Heart right ventricle (tissue), 16 donors: ENCODE measurements at places on chromosomes 16 and 17. TPM values are rescaled to one million over a fixed set of nuclear protein-coding genes. Genes with fewer than 3 reads are reported as not detected.
A peak's percentile ranks its signal among the peaks of the same experiment; 100 is the strongest.

MPP3 gene
- total RNA-seq = 17.0 TPM

PIK3R5 gene
- total RNA-seq = 0.66 TPM

IRF8 gene
- total RNA-seq = 5.7 TPM

TMEM100 gene
- total RNA-seq = 3.7 TPM

TMEM114 gene
- not detected for total RNA-seq

SLFN13 gene
- 4.6 TPM for total RNA-seq

TEKT1 gene
- total RNA-seq = not detected

DNA sequence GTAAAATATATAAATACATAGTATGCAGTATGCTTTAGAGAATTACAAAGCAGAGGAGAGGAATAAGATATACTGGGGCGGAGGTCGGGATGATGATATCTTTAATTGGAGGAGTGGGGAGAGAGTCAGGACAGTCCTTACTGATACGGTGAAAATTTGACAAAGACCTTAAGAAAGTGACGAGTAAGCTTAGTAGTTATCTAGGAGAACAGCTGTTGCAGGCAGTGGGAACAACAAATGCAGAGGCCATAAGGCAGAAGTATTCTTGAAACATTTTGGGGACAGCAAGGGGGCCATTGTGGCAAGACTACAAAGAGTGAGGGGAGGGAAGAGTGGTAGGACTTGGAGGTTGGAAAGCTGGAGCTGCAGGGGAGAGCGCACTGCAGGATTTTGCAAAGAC is 22.3 kb upstream of the CDC6 start:
- DNase-seq = no peak
- no peak overlapping the region for H3K27ac ChIP-seq
- peaks cover 7% of the 10 kb centered on the region for H3K36me3 ChIP-seq
- no peaks in the 10 kb centered on the region for H3K4me1 ChIP-seq
- H3K27me3 ChIP-seq = no peaks in the 10 kb centered on the region

- no peak overlapping the region for H3K4me3 ChIP-seq
- no peak overlapping the region for H3K27ac ChIP-seq
- DNase-seq = no peak
Observed at GRCh38 chr16:12082226-12082887, 105.8 kb downstream of the SNX29 start.

GRCh38 chr17:34423978-34424813 is 61.2 kb upstream of the CCL1 start:
- peaks cover 64% of the 10 kb centered on the region for H3K27me3 ChIP-seq
- no peaks in the 10 kb centered on the region for H3K36me3 ChIP-seq
- no peak overlapping the region for H3K4me3 ChIP-seq
- no peak overlapping the region for H3K27ac ChIP-seq

DNA sequence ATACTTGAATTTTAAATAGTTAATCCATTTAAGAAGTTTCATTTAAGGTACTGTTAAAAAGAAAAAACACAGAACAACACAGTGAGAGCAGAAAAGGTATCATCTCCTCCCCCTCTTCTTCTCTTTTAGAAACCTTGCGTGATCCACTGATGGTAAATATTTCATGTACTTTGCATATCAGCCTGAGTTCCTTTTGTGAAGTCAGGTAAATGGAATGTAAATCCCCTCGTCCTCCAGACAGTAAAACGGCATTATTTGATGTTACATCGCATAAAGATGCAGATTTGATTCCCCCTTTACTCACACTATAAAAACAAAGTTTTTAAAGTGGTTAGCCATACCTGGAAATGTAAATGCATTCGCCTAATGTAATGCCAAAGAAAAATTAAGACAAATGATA is 234.4 kb downstream of the WWOX start:
- H3K4me3 ChIP-seq = no peak overlapping the region
- DNase-seq = no peak
- H3K27me3 ChIP-seq = no peaks in the 10 kb centered on the region
- no peaks in the 10 kb centered on the region for H3K36me3 ChIP-seq
- H3K27ac ChIP-seq = no peak overlapping the region

GRCh38 chr16:89583197-89583894 is 7.8 kb downstream of the CPNE7 start:
- H3K36me3 ChIP-seq = no peaks in the 10 kb centered on the region
- H3K27ac ChIP-seq = no peak overlapping the region
- no peak overlapping the region for H3K4me3 ChIP-seq

DNA sequence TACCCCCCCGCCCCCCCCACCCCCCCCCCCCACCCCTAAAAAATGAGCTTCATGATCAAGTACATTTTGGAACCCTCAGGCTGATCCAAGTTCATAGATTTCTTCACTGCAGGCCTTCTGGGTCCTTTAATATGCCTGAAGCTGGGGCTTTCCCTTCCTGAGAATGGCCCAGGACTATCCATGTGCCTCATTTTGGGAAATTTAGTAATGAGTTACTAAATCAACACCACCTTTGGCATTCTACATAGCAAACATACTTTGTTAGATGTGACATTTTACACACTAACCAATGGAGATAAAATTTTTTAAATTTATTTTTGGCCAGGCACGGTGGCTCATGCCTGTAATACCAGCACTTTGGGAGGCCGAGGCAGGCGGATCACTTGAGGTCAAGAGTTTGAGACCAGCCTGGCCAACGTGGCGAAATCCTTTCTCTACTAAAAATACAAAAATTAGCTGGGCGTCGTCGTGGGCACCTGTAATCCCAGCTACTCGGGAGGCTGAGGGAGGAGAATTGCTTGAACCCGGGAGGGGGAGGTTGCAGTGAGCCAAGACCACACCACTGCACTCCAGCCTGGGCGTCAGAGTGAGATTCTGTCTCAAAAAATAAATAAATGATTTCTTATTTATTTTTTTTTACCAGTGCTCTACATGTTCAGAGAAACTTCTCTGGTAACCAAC is 14.0 kb downstream of the HERPUD1 start:
- no peak overlapping the region for H3K27ac ChIP-seq
- no peak for DNase-seq
- H3K4me3 ChIP-seq = no peak overlapping the region
- H3K4me1 ChIP-seq = no peaks in the 10 kb centered on the region

GRCh38 chr17:76135810-76136188 is 5.2 kb downstream of the FOXJ1 start:
- H3K27me3 ChIP-seq = peaks cover 19% of the 10 kb centered on the region
- no peak for DNase-seq
- no peak overlapping the region for H3K27ac ChIP-seq
- H3K4me1 ChIP-seq = peaks cover 42% of the 10 kb centered on the region
- no peaks in the 10 kb centered on the region for H3K36me3 ChIP-seq
- H3K4me3 ChIP-seq = no peak overlapping the region

- no peak overlapping the region for H3K4me3 ChIP-seq
- DNase-seq = peak; percentile 79
- H3K27ac ChIP-seq = peak overlapping the region; percentile 77
- peaks cover 40% of the 10 kb centered on the region for H3K4me1 ChIP-seq
- H3K36me3 ChIP-seq = peaks cover 65% of the 10 kb centered on the region
Observed at GRCh38 chr17:57868007-57868909, 18.4 kb upstream of the MRPS23 start.

DNA sequence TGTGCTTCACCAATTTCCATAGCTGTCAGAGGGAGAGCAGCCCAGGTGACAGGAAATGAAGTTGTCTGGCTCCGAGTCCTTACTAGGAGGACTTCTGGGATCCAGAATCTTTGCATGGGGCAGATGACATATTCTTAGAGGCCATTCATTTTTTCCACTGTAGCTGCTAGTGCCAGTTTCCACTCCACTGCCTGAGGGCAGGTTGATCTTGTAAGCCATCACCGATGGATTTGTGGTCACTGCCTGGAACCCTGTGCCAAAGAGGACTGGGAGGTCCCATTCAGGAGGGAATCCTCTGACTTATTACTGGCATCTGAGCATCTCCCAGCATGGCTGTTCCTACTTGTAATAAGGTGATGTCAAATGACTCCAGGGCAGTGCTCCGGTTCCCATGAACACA is 144.1 kb upstream of the KCNJ18 start:
- no peak overlapping the region for H3K4me3 ChIP-seq
- H3K27me3 ChIP-seq = no peaks in the 10 kb centered on the region
- H3K36me3 ChIP-seq = peaks cover 19% of the 10 kb centered on the region
- no peak overlapping the region for H3K27ac ChIP-seq

DNA sequence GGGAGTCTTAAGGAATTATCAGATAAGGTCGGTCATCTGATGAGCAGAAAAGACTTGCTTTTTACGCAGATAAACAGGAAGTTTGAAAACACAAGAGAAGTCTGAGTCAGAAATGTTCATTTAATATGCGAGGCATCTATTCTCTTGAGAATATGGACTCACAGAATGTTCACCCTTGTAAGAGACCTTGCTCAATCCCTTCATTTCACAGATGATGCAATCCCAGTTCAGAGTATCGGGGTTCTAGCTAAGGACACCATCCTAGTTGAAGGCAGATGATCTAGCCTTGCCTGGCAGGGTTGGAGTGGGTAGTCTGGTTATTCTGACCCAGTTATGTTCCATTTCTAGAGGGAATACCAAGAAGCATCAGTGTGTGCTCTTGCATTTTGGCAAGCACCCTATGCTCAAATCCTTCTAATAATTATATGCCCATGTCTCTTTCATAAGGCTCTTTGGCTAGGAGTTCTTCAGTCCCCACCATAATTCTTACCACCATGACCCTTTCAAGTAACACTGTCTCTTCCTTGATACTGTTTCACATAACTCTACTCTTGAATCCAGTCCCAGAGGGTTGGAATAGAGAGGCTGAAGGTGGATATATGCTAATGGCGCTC is 42.5 kb downstream of the YPEL2 start:
- DNase-seq = no peak
- H3K36me3 ChIP-seq = no peaks in the 10 kb centered on the region
- peak overlapping the region; percentile 89 for H3K27ac ChIP-seq
- H3K4me3 ChIP-seq = no peak overlapping the region

GRCh38 chr17:65093930-65094329 is 37.4 kb upstream of the GNA13 start:
- DNase-seq = no peak
- no peaks in the 10 kb centered on the region for H3K4me1 ChIP-seq
- no peak overlapping the region for H3K27ac ChIP-seq
- no peak overlapping the region for H3K4me3 ChIP-seq

GRCh38 chr17:29140631-29141513 is 39.3 kb downstream of the MYO18A start:
- peak overlapping the region; percentile 90 for H3K27ac ChIP-seq
- no peaks in the 10 kb centered on the region for H3K27me3 ChIP-seq
- peak overlapping the region; percentile 61 for H3K4me3 ChIP-seq
- H3K36me3 ChIP-seq = peaks cover 18% of the 10 kb centered on the region
- DNase-seq = no peak

GRCh38 chr17:57938061-57938502 is 17.1 kb downstream of the CUEDC1 start:
- H3K27me3 ChIP-seq = no peaks in the 10 kb centered on the region
- H3K4me1 ChIP-seq = peaks cover 95% of the 10 kb centered on the region
- H3K4me3 ChIP-seq = no peak overlapping the region

- DNase-seq = no peak
- H3K36me3 ChIP-seq = no peaks in the 10 kb centered on the region
- H3K4me3 ChIP-seq = no peak overlapping the region
- H3K27me3 ChIP-seq = no peaks in the 10 kb centered on the region
- H3K27ac ChIP-seq = no peak overlapping the region
Observed at GRCh38 chr16:67263201-67263600, 14.4 kb downstream of the SLC9A5 start.
